ENCODE measurements at places on chromosomes 1 and 21.

DNA sequence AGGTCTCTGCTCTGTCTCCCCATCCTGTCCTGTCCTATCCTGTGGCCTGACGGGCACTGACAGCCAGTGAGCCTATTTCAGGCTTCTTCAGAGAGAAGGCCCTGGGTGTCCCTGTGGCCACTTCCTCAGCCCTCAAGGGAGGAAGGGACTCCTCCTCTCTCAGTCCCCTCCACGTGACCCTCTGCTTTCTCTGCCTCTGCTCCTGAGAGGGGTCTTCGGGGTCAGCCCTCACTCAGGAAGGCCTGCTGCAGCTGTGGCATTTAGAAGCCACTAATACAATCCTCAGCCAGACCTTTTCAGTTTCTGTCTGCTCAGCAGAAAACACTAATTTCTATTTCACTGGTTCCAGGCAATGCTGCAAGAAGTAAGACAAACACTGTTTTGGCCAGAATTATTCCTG is 43.6 kb upstream of the ETV3 start:
- no peak for DNase-seq

DNA sequence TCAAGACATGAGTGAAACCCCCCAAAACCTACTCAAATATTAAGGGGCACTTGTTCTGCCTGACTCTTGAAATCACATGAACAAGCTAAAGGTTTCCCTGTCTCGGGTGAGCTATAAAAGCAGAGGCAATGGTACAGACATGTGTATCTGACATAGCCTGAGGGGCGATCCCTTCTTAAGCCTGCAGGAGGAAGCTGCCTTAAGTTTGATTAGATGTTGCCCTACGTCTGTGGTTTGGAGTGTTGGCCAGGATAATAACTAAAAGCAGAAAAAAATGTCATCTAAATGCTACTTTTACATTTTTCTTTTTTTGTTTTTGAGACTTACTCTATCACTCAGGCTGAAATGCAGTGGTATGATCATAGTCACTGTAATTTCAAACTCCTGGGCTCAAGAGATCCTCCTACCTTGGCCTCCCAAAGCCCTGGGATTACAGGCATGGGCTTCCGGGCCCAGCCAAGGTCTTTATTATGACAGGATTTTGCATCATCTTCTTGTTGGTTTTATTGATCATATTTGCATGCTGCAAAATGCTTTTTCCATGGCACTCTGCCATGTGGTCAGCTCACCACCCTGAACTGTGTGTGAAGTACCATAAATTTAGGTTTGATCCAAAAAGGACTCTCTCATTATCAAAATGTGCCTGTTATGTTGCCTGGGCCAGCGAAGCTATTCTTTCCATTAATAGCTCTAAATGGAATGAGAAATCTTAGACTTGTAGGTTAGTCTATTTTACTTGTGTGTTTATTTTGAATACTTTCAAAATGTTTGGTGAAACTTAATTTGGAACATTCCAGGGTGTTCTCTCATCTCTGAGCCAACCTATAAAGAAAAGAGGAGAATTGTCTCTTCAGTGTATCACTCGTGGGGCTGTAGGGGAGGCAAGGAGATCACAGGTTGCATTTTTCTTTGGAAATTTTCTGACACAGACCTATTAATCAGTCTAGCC is 15.0 kb upstream of the HMGN1 start:
- DNase-seq, result no peak

GRCh38 chr1:223201967-223202366 is 58.9 kb upstream of the TLR5 start:
- DNase-seq, result no peak

GRCh38 chr1:1989102-1989542 is 14.5 kb downstream of the CFAP74 start:
- no peak for DNase-seq

DNA sequence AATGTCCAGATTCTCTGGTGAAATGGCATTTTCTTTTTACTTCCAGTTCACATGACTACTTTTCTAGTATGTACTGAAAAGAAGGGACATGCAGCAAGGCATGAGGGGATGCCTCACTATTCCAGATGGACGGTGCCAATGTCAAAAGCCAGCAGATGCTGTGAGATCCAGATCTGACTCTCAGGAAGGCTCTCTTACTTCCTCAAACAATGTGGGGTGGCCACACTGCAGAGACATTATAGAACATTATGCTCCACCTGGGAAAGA is 17.7 kb downstream of the CRYZ start:
- DNase-seq, result no peak

DNA sequence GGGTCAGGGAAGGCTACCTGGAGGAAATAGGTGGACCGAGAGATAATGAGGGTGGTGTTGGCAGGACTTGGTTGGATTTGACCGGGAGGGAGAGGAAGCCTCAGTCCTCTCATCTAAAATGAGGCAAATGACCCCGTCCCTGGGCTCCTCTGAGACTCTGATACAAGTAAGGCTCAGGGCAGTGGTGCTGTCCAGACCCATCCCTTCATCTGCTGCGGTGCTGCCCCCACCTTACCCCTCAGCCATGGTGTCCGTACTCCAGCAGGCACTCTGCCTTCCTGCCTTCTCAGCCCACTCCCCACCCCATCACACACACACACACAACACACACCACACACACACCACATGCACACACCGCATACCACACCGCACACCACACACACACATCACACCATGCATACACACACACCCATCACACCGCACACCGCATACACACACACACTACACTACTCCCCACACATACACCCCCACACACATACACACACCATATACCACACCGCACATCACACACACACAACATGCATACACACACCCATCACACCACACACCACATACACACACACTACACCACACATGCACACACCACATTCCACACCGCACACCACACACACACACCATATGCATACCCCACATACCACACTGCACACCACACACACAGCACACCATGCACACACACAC is 29.4 kb upstream of the SLC26A9 start:
- DNase-seq, result no peak

GRCh38 chr1:160624464-160624863 is 22.4 kb downstream of the SLAMF1 start:
- no peak for DNase-seq

DNA sequence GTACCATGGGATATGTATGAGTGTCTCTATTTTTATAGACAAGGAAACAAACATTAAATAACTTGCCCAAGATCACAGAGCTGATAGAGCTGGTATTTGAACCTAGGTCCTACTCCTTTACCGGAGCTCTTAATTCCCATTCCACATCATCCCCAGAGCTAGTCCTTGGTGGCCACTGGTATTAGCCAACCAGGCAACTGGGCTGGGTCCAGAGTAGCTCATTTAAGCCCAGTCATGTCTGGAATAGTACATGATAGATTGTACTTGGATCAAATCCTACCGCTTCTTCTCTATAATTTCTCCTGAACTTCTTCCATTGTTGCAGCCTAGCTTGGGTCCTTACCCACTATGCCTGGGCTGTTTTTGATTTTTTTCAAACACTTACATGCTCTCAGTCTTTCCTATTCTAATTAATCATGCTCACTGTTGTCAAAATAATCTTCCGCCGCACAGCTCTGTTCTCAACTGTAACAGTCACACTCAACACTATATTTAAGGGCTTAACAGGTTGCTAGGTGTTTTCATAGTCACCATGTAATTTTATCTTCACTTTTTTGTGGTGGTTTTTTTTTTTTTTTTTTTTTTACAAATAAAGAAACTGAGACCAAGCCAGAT is 80.2 kb downstream of the COLGALT2 start:
- no peak for DNase-seq

- DNase-seq, result no peak
Measured at GRCh38 chr21:20996421-20997310, 1.5 kb upstream of the NCAM2 start.

- no peak for DNase-seq
Measured at GRCh38 chr1:244138399-244138798, 87.3 kb downstream of the ZBTB18 start.

- no peak for DNase-seq
Measured at GRCh38 chr21:28144089-28144488, 848.6 kb downstream of the LTN1 start.

DNA sequence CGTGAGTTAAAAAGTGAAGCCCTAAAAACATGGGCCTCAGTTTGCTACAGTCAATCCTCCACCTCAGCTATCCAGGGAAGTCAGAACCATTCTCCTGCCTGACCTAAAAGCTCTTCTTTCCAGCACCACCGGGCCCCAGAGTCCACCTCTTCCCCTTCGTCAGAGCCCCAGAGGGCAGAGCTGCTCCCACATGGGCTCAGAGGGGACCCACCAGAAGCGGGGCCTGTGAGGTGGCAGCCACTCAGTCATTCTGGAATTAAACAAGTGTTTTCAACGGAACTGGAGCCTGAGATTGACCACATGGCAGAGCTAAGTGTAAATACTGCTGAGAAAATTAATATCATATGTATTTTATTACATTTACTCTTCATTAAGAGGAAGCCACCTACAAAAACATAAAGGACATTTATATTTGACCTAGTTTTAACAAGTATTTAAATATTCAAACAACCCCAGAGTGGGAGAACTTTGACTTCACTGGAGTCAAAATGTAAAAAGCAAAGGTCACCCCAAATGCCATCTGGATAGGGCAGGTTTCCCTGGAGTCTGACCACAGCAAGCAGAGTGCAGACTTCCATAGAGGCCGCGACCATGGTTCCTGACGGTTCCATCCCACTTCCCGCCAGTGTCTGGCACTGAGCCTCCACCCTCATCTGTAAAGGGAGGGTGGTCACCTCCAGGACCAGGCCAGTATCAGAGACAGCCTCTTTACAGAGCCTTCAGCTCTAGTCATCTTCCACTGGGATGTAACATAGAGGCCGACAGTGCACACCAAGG is 1.8 kb downstream of the SUMO3 start:
- no peak for DNase-seq

GRCh38 chr1:167654975-167655575 is 25.0 kb downstream of the RCSD1 start:
- no peak for DNase-seq

DNA sequence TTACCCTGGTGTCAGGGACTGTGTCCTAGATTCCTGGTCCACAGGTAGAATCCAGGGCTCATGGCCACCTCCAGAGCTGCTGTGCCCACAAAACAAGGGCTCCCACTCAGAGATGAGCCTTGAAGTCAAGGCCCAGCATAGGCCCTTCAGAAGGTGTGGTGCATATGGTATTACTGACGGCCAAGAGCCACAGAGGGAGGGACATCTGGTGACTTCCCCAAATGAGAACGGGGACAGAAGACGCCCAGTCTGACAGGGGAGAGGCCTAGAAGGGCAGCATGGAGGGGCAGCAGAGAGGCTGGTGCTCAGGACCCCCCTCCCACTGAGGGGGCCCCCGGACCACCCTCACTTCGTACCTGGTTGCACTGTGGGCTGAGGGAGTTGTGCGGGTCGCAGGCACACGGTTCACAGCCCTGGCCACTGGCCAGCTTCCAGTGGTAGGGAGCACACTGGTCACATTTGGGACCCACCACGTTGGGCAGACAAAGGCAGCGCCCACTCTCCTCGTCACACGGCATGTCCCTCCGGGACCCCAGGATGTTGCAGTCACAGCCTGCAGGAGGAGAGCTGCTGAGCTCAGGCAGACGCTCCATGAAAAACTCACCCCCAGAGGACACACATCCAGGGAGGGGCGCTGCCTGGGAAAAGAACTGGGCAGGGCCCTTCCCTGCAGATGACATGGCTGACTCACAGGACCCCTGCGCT is 25.0 kb downstream of the LAMB3 start:
- no peak for DNase-seq

DNA sequence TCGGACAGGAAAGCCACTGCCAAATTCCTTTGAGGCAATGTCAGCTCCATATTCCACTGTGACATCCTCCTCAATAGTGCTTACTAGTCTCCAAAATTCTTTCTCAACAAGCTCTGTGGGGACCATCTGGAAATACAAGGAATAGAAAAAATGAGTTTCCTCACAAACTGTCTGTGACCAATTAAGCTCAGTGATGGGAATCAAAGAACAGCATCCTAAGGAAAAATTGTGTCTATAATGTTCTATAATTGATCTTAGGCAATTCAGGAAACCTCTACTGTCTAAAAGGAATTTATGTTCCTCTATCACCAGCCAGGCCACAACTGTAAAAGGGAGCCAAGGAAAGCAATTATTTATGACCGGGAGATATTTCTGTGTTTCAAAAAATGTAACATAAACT is 46.1 kb upstream of the SYT2 start:
- DNase-seq, result no peak

DNA sequence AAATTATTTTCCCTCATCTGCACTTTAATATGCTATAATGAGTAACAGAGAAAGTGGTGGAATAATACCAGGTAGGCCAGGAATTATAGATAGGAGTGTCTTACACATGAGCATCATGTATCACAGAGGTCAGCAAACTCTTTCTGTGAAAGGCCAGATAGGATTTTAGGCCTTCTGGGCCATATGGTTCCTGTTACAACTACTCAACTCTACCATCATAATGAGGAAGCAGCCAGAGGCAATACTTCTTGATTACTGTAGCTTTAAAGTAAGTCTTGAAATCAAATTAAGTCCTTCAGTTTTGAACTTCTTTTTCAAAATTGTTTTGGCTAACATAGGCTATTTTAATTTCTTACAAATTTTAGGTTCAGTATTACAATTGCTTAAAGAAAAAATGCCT is 32.1 kb upstream of the IGSF3 start:
- no peak for DNase-seq

- DNase-seq, result no peak
Measured at GRCh38 chr1:32331549-32331948, 4.5 kb downstream of the MARCKSL1 start.

All from NCI-H1694 (cell line).